ENCODE measurements at places on chromosomes 3 and 15. TPM values are rescaled to one million over a fixed set of nuclear protein-coding genes. Genes with fewer than 3 reads are reported as not detected.
A peak's percentile ranks its signal among the peaks of the same experiment; 100 is the strongest.

DNA sequence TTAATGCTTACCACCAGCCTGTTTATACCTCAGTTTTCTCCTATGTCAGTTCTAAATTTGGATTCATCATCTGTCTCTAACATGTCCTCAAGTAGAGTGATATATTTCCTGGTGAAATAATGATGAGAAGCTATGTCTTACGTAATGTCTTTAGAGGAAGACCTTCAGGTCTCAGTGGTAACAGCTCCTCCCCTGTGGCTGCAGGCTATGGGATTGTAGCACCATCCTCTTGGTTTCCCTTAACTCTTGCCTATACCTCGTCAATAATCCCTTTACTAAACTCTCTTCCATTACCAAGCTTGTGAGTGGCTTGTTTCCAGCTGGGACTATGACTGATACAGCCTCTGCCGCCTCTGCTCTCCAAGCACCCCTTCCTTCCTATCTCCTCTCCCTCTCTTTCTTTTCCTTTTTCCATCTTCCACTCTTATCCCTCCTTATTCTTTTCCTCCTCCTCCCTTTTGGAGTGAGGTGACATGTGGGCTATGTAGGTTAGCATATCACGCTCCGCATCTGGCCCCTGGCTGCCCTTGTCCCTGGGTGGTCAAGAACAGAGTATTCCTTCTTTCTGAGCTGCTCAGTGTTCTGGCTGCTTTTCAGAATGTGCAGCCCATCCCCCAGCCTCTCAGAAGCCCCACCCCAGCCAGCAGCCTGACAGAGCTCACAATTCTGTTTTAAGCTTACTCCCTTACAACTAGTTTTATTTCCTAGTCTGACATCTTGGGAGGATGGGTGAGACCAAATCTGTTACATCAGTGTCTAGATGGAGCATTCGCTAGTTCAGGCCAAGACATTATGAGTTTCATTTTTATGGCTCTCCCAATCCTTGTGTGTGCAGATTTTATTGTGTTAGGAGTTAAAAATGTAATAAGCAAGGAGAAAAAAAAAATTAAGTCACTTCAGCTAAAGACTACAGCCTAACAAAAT is 75.0 kb upstream of the RNU6-1 start:
- peak; percentile 58 for DNase-seq

DNA sequence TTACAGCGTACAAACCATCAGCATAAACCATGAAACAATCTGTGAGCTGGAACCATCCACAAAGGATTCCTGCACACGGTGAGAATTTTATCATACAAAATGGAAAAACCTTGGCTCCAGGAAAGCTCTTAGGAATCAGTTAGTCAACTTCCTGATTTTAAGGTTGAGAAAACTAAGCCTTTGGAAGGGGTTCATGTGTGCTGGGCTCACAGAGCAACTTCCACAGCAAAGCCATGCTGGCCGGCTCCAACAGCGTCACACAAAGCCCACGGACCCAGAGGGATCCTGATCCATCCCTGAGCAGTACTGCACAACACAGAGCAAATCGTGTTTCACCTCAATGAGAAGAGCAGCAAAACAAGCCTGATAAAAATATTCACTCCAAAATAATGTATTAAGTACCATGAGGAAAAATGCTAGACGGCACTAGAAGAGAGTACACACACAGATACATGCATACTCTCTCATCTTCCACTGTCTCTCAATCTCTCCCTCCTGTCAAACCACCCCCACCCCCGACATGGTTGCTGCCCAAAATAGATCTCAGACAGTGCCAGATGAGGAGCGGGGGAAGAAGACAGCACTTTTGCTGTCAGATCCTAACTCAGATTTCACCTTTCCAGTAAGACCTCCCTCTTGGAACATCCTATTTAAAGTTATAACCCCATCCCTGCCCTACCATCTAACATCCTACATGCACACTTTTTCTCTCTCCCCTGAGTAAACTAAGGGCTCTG is 58.6 kb downstream of the MB21D2 start:
- no peak for DNase-seq

- no peak for DNase-seq
Measured at GRCh38 chr3:32200490-32200889, 38.0 kb upstream of the CMTM8 start.

DNA sequence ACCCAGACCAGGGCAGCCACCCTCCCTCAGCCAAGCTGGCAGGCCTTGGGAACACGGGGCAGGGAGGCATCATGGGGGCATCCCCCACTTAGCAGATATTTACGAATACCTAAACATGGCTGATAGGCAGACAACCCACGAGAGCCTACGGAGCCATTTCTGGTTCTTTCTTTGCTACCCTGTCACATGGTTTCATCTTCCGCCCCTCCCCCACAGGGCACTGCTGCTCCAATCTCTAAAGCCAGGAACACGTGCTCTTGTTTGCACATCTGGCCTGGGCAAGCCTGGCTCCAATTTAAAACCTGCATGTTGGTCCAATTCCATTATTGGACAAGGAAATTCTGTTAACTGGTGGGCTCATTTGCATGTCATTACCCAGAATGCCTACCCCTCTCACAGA is 447.4 kb upstream of the NR2F2 start:
- DNase-seq, result no peak

GRCh38 chr15:25465835-25466234 is 27.0 kb upstream of the UBE3A start:
- no peak for DNase-seq

- no peak for DNase-seq
Measured at GRCh38 chr3:168608926-168609325, 513.2 kb upstream of the GOLIM4 start.

DNA sequence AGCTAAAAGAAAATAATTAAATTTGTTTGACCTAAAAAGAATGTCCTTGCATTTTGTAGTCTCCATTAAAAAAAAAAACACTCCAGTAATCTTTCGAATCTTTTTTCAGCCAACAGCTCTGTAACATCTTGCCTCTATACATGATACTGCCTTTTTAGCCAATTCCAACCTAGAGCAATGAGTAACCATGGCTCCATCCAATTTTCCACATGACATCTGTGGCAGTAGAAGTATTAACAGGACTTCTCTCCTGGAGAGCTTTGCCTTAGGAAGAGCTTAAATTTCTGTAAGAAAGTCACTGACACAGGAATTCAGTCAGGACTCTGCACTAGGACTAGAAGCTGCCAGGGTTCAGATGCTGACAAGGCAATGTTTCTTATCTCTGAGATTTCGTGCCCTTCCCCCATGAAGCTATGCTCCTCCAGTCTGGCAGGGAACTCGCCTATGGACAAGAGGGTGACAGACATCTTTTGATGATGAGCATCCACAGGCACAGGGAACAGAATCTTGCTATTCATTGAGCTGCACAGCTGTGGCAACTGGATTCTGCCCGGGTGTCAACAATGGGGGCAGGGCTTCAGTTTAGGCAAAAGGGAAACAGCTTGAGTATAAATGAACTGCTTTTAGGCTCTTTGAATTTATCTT is 81.8 kb downstream of the ALCAM start:
- peak; percentile 13 for DNase-seq

DNA sequence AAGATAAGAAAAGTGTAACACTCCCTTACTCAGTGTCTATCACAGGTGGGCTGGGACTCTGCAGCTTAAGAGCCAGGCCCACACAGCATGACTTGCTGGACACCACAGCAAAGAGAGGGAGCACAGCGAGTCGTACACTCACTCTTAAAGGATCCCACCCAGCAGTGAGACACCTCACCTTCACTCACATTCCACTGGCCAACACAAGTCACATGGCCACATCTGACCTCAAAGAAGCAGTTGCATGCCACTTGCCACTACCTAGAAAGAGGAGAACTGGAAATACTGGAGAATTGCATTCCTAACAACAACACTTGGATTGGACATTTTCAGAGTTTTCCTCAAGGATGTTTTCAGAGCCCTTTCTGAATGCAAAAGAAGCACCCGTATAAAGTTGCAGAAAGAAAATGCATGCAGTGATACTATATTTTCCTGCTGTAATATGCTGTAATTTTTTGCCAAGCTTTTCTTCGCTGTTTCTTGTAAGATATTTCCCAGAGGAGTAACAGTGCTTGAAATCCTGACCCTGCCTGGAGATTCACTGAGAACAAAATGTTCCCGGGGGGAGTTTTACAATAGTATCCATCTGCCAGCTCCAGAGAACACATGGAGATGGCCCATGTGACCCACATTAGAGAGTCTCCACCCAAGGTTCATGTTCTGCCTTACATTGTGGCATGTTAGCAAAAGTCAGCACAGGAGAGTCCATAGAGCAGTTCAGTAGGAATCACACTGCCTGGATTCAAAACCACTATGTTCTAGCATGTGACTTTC is 42.2 kb downstream of the TRIM42 start:
- DNase-seq, result no peak

- DNase-seq, result no peak
Measured at GRCh38 chr15:38826880-38827279, 262.3 kb upstream of the RASGRP1 start.

GRCh38 chr15:83487519-83487918 is 40.4 kb downstream of the SH3GL3 start:
- DNase-seq, result no peak

- no peak for DNase-seq
Measured at GRCh38 chr3:73164622-73165021, 103.2 kb downstream of the EBLN2 start.

FBXL22 gene
- 0.26 TPM for total RNA-seq

PPARG gene
- 0.62 TPM for total RNA-seq

FBXO40 gene
- under 0.01 TPM for total RNA-seq

RBMS3 gene
- total RNA-seq, result 9.4 TPM

MYLK gene
- 3.1 TPM for total RNA-seq

Measured in H7 (cell line).